ENCODE measurements at places on chromosomes 2 and 18.
A peak's percentile ranks its signal among the peaks of the same experiment; 100 is the strongest.

DNA sequence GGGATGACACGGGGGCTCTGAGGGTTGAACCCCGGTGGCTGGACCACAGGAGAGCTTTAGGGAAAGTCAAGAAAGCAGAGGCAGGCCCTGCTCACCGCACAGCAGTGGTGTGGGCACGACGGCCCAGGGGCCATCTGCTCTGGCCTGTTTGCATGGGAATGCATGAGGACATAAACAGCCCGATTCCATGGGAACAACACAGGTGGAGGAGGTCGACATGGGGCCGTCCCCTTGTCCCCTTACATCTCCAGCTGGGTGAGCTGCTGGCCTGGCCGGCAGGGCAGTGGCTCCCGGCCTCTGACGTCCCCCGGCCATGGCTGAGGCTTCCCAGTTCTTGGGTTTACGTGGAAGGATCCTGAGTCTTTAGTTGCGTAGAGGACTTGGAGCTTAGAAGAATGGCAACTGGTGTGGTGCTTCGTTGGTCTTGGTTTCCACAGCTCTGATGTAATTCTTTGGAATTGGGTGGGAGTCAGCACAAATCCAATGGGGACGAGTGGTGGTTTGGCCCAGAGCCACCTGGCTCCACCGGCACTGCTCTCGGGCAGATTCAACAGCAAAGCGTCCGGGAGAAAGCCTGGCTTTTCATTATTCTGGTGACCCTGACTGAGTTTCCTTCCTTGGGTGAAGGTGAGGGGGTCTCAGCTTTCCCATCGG lies 98.3 kb upstream of the HDAC4 start:
- DNase-seq: no peak

DNA sequence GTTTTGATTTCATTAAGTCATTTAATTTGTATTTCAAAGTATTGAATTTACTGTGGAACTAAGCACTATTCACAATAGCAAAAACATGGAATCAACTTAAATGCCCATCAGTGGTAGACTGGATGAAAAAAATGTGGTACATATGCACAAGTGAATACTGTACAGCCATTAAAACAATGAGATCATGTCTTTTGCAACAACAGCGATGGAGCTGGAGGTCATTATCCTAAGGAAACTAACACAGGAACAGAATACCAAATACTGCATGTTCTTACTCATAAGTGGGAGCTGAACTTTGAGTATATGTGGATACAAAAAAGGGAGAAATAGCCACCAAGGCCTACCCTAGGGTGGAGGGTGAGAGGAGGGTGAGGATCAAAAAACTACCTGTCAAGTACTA lies 164.4 kb downstream of the BABAM2 start:
- peak; percentile 9 for DNase-seq

DNA sequence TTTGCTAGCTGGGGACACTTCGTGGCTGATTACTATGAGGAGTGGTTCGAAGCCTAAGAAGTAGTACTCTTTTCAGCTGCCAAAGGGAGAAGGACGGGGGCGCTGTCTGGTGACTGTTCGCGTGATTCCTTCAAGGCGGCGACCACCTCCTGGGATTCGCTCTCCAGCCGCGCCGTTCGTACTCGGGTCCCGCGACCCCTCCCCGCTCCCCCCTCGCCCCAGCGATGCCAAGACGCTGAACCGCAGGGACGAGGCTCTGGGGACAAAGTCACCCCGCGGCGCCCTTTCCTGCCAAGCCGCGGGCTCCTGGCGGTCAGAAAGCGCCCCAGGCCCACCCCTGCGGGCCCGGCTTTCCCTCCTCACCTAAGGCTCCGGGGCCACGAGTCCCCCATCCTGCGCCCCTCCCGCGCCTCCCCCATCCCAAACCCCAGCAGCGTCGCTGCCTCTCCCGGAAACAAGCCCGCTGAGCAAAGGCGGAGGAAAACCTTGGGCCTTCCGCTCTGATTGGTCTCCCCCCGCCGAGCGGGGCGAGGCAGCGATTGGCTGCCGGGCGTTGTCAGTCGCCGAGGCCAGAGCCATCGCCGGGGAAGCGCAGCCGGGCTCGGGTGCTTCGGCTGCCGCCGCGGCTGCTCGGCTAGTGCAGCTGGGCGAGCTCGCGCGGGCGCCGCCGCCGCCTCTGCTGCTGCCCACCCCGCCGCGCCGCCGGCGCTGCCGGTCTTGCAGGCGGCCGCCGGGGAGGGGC lies 404.3 kb downstream of the XIRP2 start:
- DNase-seq: peak; percentile 95

DNA sequence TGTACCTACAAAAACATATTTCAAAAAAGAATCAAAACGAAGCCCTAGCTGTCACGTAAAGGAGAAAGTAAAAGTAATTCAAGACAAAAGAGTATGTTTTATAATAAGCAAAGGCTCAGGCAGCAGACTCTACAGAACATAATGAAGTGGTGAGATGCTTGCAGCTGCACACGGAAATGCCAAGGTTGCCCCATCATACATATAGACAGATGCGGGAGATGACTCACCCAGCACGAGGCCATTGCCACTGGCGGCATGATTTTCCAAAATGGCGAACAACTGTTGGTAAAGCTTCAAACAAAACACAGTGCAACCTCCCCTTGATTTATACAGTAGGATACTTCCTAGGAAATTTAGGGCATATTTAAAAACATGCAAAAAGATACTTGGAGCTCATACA lies 26.0 kb upstream of the C1QL2 start:
- no peak for DNase-seq

GRCh38 chr2:232513353-232513752 lies 6.8 kb upstream of the PRSS56 start:
- DNase-seq: no peak

DNA sequence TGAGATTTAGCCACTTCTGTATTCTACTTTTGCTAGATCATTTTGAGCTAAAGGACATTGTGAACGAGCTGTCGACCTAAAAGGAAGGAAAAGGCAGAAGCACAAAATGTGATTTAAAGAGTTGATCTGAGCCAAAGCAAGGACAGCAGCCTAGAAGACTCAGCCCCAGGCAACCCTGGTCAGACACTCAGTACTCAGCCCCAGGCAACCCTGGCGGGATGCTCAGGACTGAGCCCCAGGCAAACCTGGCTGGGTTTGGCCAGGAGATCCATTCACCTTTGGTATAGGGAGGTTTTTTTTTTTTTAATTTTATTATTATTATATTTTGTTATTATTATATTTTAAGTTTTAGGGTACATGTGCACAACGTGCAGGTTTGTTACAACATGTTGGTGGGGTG lies 34.3 kb upstream of the PXDN start:
- DNase-seq: no peak

DNA sequence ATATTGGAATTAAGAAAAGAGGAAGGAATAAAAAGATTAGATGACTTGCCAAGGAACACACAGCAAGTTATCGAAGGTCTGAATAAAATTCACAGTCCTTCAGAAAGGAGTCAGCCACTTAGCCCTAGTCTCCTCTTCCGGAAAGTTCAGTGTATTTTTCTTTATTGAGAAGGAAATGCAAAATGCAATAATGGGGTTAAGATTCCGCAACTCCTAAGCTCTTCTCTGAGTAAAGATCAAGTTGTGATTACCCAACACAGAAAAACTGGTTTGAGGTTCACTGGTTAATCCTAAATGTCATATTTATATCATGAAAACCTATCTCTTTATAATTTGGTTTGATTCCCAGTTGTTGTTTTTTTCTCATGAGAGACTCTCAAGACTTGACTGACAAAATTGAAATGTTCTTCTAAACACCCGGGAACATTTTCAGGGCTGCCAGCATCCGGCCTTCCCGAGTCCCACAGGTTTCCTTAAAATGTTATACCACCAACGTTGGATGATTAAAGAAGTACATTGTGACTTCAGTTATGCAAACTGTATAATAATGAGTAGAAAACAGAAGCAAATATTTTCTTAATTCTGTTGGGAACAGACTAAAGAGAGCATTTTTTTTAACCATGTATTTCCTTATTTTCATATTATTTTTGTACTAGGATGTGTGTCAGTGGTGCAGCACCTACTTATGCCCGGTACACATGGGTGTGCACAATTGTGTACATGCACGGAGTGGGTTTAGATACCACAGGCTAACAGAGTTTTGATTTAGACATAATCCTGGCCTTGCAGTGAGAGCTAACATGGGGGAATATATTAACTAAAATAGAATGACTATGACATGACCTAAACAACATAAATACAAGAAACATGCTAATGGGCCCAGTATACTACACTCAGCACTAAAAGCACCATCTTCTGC lies 100.2 kb downstream of the STK39 start:
- DNase-seq: no peak

GRCh38 chr18:41146301-41146700 lies 808.7 kb upstream of the PIK3C3 start:
- no peak for DNase-seq

DNA sequence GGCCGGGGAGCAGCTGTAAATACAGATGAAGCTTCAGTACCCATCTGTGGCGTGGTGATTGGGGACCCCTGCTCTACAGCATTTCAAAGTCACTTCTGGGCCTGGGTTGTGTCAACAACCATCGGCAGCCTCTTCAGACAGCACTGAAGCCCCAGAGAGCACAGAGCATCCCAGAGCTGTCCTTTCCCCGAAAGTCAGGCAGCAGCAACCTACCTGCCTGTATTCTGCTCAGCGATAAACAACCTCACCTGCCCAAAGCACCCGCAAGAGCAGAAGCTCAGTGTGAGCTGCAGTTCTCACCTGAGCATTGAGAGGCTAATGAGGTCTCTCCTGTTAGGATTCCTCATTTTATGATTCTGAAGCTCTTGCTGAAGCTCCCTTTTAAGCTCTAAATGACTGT lies 19.3 kb downstream of the TRABD2A start:
- DNase-seq: no peak

GRCh38 chr18:56388571-56388970 lies 249.8 kb downstream of the TXNL1 start:
- no peak for DNase-seq

DNA sequence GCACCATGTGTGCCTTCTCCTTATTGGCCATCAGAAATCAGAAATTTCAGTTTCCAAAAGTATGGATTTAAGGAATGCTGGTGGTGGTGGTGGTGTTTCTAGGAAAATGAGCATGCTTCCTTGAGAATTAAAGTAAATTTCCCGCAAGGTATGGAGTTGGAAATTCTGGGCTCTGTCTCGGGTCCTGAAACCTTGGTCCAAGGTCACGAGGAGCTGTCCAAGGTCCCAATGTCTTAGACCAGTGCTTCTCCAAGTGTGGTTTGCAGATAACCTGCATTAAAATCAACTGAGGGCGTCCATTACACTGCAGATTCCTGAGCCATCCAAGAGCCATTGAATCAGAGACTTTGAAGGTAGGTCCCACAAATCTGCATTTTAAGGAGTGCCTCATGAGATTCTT lies 210.9 kb upstream of the PKDCC start:
- peak; percentile 38 for DNase-seq

DNA sequence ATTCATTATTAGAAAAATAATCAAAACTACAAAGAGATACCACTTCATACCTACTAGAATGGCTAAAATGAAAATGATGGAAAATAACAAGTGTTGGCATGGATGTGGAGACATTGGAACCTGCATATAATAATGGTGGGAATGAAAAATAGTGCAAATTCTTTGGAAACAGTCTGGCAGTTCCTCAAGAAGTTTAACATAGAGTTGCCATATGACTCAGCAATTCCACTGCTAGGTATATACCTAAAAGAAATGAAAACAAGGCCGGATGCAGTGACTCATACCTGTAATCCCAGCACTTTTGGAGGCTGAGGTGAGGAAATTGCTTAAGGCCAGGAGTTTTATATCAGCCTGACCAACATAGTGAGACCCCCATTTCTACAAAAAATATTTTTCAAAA lies 41.6 kb upstream of the ACYP2 start:
- DNase-seq: peak; percentile 92

GRCh38 chr2:178422097-178422496 lies 28.9 kb downstream of the PRKRA start:
- DNase-seq: no peak

DNA sequence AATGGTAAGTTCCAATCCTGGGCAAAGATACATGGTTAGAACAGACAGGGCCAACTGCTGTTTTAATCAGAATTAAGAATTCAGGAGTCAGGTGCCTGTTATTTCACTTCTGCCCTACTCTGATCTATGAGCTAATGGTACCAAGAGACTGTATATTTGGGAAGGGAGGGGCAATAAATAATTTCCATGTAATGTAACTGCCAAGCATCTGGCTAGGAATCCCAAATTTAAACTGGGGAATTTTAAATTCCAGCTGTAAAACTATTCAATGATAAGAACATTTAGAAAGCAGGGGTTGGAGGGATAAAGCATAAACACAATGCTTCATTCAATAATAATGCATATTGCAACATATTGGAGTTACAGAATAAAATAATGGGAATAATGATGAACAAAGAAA lies 49.7 kb downstream of the SCN7A start:
- no peak for DNase-seq

DNA sequence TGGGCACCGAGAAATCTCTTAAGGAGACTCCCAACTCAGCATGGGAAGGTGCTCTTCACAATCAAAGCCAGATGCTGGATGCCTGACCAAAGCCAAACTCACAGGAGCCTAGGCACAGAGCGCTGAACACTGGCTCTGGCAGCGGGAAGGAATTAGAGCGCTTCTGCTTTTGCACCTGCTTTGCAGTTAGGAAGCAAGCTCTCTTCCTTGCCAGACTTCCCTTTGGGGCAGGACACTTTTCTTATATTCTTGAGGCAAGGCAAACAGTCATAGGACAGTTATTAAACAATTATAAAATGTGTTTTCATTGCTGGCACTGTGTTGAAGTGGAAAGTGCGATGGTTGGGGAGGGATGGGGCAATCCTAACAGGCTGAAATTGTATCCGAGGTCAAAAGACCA lies 79.6 kb upstream of the DNMT3A start:
- DNase-seq: no peak

GRCh38 chr18:22606563-22607283 lies 189.0 kb upstream of the CTAGE1 start:
- peak; percentile 68 for DNase-seq

GRCh38 chr2:100924122-100924519 lies 78.0 kb upstream of the RPL31 start:
- no peak for DNase-seq
